ENCODE measurements at places on chromosomes 2 and 18. TPM values are rescaled to one million over a fixed set of nuclear protein-coding genes. Genes with fewer than 3 reads are reported as not detected.
A peak's percentile ranks its signal among the peaks of the same experiment; 100 is the strongest.

The PTH2R gene
- not detected for total RNA-seq

The HTR2B gene
- not detected for total RNA-seq

The PIGN gene
- total RNA-seq: 22.6 TPM

DNA sequence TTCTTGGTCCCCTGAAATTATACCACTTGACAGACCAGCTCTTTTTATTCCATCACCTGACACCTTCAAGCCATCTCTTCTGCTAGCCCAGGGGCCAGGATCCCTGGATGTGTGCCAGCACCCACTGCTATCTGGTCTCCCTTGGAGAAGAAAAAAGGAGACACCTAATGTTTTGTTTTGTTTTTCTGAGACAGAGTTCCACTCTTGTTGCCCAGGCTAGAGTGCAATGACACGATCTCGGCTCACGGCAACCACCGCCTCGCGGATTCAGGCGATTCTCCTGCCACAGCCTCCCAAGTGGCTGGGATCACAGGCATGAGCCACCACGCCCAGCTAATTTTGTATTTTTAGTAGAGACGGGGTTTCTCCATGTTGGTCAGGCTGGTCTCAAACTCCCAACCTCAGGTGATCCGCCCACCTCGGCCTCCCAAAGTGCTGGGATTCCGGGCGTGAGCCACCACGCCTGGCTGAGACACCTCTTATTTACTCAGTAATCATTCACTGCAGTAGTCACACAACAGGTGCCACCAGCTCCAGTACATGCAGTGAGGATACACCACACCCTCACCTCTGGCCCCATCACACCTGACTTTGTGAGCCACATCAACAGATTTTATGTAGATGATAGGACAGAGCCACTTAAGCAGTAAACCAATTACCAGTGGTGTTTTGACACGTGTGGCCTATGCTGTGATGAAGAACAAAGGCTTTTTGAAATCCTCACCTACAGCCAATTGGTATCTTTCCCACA is 42.8 kb upstream of the PCBP1 start:
- DNase-seq: no peak

DNA sequence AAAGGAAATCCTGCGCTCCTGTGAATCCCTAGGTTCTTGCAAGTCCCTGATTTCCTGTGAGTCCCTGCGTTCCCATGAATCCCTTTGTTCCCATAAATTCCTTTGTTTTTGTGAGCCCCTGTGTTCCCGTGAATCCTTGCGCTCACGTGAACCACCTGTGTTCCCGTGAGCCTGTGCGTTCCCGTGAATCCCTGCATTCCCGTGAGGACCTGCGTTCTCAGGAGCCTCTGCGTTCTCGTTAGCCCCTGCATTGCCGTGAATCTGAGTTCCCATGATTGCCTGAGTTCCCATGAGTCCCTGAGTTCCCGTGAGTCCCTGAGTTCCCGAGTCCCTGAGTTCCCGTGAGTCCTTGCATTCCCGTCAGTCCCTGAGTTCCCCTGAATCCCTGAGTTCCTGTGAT is 71.5 kb downstream of the SNTG2 start:
- DNase-seq: no peak

GRCh38 chr2:41719756-41720155 is 328.1 kb upstream of the PKDCC start:
- no peak for DNase-seq

DNA sequence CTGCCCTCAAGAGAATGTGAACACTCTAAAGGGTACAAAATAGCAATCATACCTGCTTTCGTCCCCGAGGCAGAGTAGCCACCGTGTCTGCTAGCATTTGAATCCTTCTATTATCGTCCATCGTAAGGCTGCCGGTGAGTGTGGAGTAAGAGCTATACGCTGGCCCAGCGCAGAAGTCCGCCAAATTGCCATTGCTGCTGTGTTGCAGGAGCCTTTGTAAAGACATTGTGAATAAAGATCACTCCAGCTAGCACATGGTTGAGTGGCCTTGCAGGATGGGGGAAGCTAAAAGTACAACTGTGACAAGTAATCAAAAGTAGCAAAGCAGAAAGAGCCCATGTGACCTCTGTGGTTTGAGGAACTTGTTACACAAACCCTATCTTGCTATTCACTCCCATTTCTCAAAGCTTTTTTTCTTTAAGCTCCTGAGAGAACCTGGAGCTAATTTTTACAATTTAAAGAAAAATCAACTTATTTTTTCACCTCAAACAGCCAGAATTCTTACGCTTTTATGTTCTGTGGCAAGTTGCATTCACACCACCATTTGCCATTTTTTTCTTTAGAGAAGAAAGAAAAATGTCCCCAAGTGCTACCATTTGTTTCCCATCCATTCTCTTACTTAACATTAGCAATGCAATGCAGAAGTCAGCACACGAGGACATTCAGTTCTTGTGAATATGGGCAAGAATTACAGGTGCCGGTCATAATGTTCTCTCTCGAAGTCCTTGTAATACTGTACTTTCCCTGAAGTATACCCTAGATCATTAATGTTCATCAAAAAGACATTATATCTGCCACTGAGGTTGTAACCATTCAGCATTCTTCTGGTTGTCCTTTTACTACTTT is at the start of gene CYTIP:
Gene CYTIP (minus strand): TSS at position 295 of the 846 bp plus-strand sequence. CDS start 69 bp downstream, at position 226.
- DNase-seq: peak; percentile 25

- DNase-seq: no peak
Measured at GRCh38 chr2:235215248-235215647, 263.4 kb downstream of the SH3BP4 start.

All from body of pancreas (tissue), 4 donors.